ENCODE measurements at places on chromosomes 5 and 9.

GRCh38 chr5:71738662-71739361, 19.7 kb downstream of the CARTPT start:
- DNase-seq, result no peak

DNA sequence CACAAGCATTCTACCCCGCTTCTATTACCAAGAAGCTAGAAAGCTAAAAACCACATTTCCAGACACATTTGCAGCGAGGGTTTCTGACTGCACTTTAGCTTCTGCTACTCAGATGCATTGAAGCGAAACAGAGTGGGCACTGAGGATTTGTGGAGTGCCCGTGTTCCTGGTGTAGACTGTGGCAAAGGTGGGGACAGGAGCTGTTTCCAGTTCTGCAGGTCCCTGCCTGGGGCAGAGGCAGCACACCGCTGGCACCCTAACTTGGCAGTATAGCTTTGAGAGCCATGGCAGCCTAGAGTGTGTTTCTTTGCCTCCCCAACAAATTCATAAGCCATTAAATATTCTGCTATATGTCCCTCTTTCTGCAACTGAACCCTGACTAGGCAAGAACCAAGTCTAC, 108.6 kb upstream of the SPOCK1 start:
- DNase-seq, result no peak

GRCh38 chr9:72807765-72808445, 144.9 kb downstream of the ALDH1A1 start:
- no peak for DNase-seq

DNA sequence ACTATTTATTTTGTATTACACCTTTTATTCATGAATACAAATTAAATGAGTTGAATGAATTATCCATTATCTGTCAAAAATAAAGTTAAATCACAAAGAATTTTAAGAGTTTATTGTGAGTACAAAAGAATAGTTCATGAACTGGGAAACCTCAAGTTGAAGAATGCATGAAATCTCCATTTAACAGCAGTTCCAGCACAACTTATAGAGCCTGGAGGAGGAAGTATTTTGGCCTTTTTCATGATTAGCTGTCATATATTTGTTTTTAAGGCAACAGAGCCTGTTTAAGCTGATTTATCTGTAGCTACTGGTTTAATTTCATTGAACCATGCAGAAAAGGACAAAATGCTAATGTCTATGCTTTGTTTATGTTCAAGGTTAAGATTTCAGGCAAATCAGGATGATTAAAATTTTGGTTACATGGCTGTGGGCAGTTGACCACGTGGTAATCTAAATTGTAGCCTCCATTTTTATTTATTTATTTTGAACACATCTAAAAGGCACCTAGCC, 12.2 kb downstream of the SPINK1 start:
- peak; percentile 56 for DNase-seq

GRCh38 chr5:123786411-123786810, 274.4 kb downstream of the CSNK1G3 start:
- DNase-seq, result no peak

GRCh38 chr5:50767588-50767987, 101.2 kb downstream of the PARP8 start:
- DNase-seq, result no peak

DNA sequence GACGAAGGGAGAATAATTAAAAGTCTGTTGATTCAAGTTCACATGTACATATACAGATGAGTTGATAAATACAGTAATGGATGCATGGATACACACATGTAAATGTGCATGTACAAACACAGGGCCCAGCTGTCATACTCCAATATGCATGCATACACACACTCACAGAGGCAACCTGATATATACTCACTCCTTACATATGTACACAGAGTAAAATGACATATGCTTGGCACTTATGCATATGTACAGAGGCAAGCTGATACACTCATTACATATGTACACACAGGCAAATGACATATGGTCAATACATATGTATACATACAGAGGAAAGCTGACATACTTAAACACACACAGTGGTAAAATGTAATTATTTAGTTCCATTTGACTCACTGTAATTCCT, 7.2 kb upstream of the TMEFF1 start:
- DNase-seq, result no peak

DNA sequence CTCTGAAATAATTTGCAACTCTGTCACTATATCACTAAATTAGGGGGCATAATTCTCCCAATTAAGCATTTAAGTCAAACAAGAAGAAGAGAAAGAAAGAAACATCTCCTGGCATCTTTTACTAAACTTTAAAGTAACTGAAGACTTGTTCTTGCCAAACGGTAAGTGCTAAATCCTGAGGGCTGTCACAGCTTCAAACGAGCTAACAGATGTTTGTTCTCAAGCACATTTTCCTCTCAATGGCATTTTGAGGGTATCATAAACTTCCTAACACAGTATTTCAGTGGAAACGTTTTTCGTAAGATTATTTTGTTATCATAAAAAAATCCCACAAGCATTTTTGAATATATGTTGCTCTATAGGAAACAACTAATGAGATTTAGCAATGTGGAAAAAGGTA, 169.5 kb upstream of the TAS2R1 start:
- DNase-seq, result peak; percentile 23

GRCh38 chr9:87113874-87114273, 166.6 kb upstream of the GAS1 start:
- peak; percentile 28 for DNase-seq

DNA sequence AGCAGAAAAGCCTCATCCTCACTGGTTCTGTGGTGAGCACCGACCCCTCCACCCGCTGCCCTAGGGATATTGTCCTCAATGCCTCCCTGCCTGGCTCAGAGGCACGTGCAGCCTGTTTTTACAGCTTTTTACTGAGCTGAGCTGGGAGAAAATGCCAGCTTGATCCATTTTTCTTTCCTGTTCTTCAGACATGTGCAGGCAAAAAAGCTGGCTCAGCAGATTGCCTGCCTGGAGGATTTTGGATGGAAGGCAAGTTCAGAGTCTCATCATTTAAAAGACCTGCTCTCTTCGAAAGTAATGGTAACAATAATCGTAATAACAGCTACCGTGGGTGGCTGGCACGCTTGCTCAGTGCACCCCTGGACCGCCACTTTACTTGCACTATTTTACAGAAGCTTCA, 135.0 kb upstream of the SMIM23 start:
- DNase-seq, result no peak

- no peak for DNase-seq
These were observed 527.5 kb upstream of the ARRDC3 start for GRCh38 chr5:91910655-91911054.

- DNase-seq, result peak; percentile 64
These were observed 94.1 kb downstream of the KCNIP1 start for GRCh38 chr5:170597872-170598271.

- no peak for DNase-seq
These were observed 302.5 kb downstream of the SH3GL2 start for GRCh38 chr9:17881371-17881770.

- peak; percentile 53 for DNase-seq
These were observed 15.6 kb downstream of the PTGS1 start for GRCh38 chr9:122386311-122386872.

GRCh38 chr5:154697371-154697770, 57.8 kb upstream of the LARP1 start:
- DNase-seq, result no peak

DNA sequence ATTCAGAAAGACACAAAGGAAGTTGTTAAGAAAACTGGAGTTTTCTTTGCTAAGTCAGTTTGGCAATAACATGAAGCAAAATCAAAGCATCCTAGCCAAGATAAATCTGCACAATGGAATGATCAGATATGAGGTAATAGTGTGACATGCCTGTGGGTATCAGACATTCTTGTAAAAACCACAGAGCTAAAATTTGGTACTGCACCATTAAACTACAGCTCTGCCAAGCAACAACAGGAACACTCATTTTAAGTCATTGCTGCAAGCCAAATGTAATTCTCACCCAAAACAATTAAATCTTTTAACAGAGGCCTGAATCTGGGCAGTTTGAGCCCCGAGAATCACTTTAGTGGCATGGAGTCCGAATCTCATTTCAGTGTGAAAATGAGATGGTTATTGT, 96.6 kb downstream of the VCAN start:
- DNase-seq, result no peak

DNA sequence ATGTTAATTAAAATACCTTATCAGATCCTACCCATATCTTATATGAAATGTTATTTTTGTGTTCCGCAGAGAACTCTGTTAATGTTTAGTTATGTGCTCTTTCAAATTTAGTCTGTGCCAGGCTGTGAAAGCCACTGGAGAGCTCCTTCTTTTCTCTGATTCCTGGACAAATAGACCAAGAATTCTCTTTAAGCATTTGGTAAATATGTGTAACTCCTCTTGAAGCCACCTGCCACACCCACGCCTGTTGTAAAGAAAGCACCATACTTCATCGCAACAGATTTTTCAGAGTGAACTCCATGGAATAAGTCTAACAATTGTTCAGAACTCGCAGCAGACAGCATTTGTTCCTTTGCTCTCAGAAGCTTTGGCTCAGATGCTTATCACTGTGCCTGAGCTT, 301.1 kb downstream of the FAM170A start:
- DNase-seq, result peak; percentile 13

DNA sequence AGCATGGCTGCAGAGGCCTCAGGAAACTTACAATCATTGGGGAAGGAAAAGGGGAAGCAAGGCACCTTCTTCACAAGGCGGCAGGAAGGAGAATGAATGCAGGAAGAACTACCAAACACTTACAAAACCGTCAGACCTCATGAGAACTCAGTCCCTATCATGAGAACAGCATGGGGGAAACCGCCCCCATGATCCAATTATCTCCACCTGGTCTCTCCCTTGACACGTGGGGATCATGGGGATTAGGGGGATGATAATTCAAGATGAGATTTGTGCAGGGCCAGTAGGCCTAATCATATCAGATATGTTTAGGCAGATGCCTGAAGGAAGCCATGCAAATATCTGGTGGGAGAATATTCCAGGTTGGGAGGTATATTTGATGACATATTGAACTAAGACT, 1176.4 kb upstream of the CDH18 start:
- DNase-seq, result no peak

DNA sequence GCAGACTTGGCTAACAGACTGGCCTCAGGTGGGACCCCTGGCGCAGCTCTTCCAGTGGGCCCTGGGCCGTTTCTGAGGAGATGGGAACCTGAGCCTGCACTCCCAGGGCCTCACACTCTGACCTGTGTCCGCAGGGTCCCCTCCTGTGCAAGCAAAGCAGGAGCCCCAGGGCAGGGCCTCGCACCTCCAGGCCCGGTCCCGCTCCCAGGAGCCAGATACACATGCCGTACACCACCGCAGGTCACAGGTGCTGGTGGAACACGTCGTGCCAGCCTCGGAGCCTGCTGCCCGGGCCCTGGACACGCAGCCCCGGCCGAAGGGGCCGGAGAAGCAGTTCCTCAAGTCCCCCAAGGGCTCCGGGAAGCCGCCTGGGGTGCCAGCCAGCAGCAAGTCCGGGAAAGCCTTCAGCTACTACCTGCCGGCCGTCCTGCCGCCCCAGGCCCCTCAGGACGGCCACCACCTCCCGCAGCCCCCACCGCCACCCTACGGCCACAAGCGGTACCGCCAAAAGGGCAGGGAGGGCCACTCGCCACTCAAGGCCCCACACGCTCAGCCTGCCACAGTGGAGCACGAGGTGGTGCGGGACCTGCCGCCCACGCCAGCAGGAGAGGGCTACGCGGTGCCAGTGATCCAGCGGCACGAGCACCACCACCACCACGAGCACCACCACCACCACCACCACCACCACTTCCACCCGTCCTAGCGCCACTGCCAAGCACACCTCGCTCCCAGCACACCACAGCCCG, 29.2 kb downstream of the NKD2 start:
- no peak for DNase-seq

GRCh38 chr9:18296702-18297055, 177.3 kb upstream of the ADAMTSL1 start:
- DNase-seq, result peak; percentile 12

GRCh38 chr9:110626101-110626829, 42.3 kb upstream of the MUSK start:
- DNase-seq, result no peak

DNA sequence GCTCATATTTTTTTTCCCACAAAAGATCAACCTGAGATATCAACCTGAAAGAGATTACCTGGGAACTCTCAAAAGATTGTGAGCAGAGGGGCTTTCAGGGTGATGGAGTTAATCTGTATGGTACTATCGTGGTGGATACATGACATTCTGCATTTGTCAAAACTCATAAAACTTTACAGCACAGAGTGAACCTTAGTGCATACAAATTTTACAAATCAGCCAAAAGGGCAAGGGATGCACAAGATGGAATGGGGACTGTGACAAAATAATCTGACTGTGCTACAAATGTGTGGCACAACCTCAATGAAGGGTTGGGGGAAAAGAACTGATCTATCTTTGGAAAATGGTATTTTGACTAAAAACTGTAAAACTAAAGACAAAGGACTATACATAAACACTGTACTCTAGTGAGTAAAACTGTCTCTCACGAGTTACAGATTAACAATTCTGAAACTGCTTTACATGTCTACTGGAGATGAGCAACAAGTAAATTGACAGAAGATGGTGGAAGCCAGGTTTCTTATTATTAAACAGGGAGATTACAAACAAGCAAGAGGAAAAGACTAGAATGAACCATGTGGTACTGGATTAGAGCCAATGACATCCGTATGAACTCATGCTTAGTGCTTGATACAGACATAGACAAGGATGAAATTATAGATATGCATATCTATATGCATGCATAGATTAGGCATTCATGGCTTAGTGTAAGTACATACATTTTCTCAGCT, 24.8 kb upstream of the RLN1 start:
- DNase-seq, result no peak

DNA sequence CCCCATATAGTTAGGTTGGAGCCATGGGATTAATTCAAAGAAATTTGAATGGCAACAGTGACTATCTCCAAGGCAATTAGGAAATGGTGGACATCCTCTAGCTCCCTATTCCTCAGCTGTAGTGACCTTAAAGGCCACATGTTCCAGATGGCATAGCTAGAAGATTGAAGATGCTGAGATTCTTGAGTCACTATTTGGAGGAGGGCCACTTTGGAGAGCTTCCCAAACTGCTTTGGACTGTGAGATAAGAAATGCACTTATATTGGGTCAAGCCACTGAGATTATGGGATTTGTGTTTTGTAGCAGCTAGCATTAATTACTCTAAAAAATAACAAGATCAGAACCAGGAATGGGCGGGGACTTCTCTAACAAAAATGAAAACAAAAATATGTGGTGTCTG, 636.2 kb upstream of the CCNG1 start:
- DNase-seq, result no peak

DNA sequence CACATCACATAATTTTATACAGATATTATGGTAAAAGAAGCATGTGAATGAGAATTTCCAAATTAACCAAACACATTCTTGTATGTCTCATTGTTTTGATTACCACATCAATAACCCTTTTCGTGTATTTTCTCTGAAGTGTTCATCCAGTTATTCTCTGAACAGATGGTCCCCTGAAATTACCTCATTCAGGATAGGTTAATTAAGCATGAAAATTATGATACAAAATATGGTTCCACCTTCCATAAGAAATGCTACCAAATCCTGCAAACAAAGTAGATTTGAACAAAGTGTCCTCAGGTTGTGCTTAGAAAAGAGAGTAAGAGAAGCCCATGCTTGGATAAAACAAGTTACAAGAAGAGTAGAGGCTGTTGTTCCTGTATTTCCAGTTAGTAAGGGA, 83.1 kb upstream of the LMNB1 start:
- no peak for DNase-seq

Measured in tongue (tissue), 3 donors.